ENCODE measurements at places on chromosomes 2 and 18.

DNA sequence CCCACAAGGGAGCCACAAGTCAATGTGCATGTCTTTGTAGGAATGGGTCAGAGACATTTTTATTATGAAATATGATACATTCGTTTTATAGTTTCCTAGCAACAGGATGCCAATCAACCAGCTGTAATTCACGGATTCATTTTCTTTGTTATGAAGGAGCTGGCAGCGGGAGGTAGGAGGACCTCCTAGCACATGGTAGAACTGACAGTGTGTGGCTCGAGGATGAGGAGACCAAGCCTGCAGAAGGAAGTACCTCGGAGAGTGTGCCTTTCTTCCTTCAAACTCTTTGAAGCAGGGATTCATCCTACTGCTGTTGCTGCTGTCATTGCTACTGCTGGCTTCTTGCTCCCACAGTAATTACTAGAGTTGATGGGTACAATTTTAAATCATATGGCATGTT lies 504.8 kb upstream of the KLHL29 start:
- DNase-seq, result no peak

- DNase-seq, result no peak
These were observed 300.7 kb upstream of the MEIS1 start for GRCh38 chr2:66134138-66134701.

- DNase-seq, result no peak
These were observed 36.9 kb upstream of the MEX3C start for GRCh38 chr18:51234117-51235008.

DNA sequence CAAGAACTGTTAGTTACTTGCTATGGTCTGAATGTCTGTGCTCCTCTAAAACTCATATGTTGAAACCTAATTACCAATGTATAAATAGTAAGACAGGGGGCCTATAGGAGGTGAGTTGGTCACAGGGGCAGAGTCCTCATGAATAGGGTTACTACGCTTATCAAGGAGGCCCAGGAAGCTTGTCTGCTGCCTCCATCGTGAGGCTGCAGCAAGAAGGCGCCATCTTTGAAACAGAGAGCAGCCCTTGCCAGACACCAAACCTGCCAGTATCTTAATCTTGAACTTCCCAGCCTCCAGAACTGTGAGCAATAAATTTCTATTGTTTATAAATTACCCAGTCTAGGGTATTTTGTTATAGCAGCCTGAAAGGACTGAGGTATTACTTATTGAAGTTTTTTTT lies 79.1 kb downstream of the TGIF1 start:
- no peak for DNase-seq

- no peak for DNase-seq
These were observed 145.1 kb downstream of the QPCT start for GRCh38 chr2:37489536-37489935.

DNA sequence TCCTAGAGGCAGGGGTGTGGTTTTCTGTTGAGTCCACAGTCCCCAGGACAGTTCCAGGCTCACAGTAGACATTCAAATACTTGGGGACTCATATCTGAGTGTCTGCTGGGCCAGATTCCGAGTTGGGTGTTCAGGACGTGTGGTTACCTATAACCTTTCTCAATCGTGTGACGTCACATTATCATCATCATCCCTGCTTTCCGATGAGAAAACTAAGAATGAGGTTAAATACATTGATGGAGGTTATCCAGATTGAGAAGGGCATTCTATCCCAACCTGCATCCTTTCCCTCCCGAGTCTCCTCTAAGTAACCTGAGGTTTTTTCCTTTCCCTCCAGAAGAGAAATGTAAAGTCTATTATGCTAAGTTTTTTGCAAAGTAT lies 204.6 kb downstream of the MGAT5 start:
- DNase-seq, result no peak

GRCh38 chr2:234331566-234331965 lies 165.3 kb downstream of the ARL4C start:
- no peak for DNase-seq

- no peak for DNase-seq
These were observed 41.1 kb upstream of the ASXL3 start for GRCh38 chr18:33536904-33537303.

GRCh38 chr2:220560192-220560591 lies 932.8 kb downstream of the SLC4A3 start:
- DNase-seq, result no peak

DNA sequence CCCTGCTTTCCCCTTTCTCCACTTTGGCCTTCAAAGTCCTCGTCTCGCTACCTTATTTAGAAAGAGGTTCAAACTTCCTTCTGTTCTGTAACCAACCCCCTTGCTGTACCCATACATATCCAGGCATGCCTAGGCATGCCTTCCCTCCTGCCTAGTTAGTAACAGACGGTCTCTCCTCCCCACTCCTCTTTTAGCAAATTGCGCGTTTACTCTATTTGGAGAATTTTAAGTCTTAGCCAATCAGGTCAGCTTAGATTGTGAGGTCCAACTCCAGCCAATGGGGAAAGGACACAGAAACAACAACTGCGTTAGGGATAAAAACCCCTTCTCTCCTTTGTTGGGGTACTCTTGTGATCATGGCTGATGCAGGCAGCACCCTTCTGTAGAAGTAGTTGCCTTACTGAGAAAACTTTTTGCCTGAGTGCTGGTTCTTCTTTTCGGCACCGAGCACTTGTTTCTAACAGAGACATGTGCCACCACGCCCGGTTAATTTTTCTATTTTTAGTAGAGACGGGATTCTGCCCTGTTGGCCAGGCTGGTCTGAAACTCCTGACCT lies 85.9 kb upstream of the FOXI3 start:
- no peak for DNase-seq

DNA sequence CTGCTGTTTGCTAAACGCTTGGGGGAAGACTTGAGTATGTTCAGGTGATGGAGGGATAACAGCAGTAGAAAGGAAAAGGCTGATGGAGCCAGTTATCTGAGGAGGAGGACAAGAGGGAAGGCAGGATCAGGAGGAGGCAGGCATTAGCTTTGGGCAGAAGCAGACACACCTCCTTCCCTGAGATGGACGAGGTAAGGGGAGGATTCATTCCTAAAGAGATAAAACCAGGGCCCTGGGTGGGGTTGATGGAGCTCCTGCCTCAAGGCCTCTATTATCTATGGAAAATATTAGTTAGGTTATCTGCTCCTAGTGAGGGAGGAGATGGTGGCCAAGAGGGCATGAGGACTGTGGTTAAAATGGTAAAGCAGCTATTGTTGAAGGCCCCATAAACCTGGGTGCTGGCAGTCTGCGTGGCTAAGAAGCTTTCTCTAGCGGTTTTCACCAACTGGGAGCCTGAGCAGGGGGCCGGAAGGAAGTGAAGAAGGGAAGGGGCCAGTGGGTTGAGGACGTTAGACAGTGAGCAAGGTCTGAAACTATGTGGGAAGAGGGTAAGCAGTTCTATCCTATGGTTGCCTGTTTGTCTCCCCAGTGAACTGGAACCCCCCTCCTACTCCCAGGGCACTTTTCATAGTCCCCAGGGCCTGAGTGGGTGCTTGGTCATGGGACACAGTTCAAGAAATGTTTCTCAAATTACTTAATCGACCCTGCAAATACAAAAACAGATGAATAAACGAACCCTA lies 56.6 kb upstream of the HK2 start:
- DNase-seq, result no peak

DNA sequence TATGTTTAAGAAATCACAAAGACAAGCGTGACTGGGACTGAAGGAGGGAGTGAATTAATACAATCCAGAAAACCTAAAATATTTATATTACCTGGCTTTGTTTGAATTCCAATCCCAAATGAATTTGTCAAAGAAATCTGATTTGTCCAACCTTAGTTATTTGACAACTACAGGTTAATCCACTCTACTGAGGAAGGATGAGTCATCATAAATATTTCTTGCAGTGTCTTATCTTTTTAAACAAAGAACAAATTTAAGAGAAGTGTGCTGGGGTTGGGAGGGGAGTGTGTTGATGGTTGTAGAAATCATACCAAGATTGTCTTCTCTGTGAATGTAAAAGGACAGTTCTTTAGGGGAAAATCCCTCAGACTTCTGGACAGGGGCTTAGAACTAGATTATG lies 1106.3 kb upstream of the SLC39A10 start:
- DNase-seq, result no peak

DNA sequence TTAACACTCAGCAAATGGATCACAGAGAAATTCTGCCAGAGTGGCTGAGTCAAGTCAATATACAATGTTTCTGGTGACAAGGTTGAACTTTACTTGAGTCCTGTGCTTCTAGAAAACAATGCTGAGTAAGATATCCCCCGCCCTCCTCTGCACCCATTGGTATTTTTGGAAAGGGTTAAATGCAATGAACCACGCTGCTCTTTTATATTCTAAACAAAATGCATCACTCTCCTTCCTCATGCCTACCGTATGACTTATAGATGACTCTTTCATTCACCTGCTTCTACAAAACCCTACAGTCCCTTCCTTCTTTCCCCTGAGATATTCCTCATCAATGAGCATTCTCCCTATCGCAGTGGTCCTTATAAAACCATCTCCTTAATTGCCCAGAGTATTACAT lies 168.8 kb downstream of the TXNL1 start:
- DNase-seq, result no peak

DNA sequence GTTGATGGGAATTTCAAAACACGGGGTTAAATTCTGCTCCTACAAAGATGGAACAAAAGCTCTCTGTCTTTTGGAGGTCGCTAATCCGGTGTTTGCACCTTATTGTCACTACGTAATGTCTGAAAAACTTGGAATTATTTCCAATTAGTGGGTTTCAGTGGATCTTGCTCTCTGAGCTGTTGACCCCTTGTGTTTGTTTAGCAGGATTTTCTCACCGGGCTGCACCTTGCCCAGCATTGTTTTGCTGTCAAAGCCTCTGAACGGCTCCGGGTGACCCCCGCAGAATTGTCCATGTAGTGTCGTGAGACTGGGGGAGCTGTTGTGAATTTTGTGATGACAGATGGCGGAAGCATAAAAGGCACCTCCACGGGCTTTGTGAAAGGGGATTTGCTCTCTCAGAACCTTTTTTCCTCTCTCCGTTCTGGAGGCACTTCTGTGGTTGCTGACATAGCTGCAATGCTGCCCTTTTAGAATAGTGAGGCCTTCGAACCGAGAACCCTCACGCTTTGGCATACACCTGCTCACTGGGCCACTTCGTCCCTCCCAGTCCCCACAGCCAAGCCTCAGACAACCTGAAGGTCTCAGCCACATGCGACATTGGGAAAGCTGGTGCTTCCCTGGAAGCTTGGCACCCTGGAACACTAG lies 129.4 kb downstream of the ACOXL start:
- no peak for DNase-seq

GRCh38 chr2:126885751-126886210 lies 12.9 kb upstream of the TEX51 start:
- DNase-seq, result no peak

- DNase-seq, result no peak
These were observed 83.6 kb upstream of the OTX1 start for GRCh38 chr2:62966991-62967390.

DNA sequence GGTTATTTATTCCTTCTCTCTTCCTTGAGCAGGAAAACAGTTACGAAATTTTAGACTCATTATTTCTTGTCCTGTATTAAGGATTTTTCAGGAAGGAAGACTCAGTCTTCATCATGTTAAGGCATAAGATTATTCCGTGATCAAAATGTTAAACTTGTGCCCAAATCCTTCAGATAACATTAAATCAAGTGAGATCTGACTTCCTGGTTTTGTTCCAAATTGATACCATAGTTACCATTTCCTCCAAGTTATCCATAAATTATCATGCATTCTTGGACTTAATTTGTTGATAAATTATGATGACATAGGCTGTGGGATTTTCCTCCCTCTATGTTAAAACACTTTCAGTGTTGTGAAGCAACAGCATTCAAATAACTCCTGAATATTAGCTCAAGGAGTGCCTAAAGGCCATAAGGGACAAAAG lies 31.9 kb downstream of the EFEMP1 start:
- no peak for DNase-seq

GRCh38 chr2:181374781-181375675 lies 82.2 kb upstream of the ITGA4 start:
- no peak for DNase-seq

- DNase-seq, result no peak
These were observed 66.3 kb upstream of the NABP1 start for GRCh38 chr2:191611614-191612013.

DNA sequence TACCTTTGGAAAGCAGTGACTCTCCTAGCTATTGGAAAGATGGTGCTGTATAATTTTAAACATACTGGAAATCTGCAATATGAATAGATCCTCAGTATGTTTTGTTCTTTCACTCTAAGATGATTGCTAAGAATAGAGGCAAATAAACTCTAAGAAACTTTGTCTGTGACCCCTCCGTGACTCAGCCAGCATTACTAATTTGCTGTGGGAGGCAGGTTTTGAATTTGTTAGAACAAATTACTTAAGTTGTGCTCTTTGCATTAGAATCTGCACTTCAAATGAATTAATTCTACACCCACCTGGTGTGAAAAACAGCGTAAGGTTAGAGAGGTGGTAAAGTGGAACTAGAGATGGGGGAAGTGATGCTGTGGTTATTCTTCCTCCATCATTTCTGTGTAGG lies 142.2 kb downstream of the RAPGEF4 start:
- DNase-seq, result no peak

GRCh38 chr2:191942739-191943103 lies 95.8 kb upstream of the CAVIN2 start:
- no peak for DNase-seq

GRCh38 chr2:180931841-180932240 lies 48.6 kb upstream of the UBE2E3 start:
- no peak for DNase-seq

DNA sequence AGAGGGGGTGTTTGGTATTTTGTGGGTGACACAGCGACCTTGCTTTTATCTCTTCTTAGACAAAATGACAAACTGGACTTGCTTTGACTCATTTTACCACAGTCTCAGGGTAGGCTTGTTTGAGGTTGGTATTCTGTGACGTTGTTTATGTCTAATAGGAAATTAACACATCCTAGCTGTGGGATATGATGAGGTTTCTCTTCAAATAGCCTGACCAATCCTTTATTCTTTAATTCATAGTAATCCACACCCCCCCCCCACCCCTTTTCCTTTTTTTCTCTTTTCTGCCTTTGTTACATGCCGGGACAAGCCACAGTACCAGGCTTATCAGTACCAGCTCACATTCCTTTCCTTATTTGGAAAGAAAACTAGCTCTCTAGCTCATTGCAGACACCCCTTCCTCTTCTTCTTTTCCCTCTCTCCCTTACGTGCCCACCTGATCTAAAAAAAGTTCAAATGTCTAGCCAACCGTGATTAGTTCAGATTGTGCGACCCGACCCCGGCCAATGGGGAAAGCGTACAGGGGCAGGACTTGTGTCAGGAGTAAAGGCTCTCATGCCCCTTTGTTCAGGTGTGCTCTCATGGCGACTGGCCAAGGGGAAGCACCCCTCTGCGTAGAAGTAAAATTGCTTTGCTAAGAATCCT lies 52.2 kb upstream of the PTPRM start:
- no peak for DNase-seq

GRCh38 chr18:3715231-3716080 lies 265.5 kb downstream of the TGIF1 start:
- DNase-seq, result no peak
